ENCODE measurements at places on chromosomes 1 and 21.

- DNase-seq = no peak
These were observed 248.4 kb downstream of the HHIPL2 start for GRCh38 chr1:222299524-222299923.

DNA sequence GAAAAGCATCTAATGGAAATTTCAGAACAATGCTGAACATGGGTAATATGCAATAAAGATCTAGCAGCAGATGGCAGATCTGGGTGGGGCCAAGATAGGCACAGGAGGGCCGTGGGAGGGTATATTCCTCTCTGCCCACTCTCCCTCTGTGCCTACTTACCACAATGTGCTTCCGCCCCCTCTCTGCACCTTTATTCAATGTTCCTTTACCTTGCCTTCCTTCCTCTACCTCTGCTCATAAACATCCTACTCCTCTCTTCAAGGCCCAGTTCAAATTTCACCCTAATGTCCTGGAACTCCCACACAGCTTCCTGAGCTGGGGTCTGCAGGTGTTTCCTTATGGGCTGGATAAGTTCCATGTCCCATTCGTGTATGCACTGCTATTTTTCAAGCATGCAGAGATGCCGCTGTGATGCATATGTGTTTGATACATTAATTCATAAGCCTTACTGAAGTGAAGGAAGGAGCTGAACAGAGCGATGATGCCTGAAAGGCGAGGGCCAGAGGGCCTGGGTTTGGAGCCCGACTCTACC lies 65.6 kb upstream of the EDEM3 start:
- DNase-seq = no peak

- DNase-seq = peak; percentile 3
These were observed 41.7 kb downstream of the CD55 start for GRCh38 chr1:207362962-207363860.

DNA sequence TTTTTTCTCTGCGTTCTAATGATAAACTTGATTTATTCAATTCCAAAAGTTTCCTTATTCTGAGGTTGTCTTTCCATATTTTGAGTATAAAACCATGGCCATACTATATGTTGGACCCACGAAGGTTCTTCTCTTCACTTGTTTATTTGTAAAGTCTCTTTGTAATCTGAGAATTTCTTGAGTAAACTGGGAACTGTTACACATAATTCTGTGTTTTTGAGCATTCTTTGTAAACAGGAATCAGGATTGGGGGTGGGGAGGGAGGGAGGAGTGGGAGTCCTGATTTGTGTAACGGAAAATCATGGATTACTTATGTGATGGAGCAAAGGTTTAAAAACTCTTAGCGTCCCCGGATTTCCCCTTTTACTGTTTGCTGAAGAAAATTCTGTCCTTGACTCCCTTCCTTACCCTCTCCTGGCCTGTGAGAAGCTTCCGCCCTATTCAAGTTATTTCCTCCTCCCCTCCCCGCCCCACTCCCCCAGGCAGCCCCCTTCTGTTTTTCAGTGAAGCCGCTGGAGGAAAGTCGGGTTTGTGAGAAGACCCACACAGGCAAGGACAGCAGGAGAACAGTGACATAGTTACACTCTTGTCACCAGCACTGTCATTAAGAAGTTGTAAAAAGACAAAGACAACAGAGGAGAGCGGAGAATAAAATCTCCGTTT lies 6.4 kb upstream of the NBPF11 start:
- no peak for DNase-seq

GRCh38 chr1:159091607-159092031 lies 15.1 kb upstream of the AIM2 start:
- no peak for DNase-seq

GRCh38 chr1:53524428-53525375 lies 65.5 kb downstream of the DMRTB1 start:
- no peak for DNase-seq

DNA sequence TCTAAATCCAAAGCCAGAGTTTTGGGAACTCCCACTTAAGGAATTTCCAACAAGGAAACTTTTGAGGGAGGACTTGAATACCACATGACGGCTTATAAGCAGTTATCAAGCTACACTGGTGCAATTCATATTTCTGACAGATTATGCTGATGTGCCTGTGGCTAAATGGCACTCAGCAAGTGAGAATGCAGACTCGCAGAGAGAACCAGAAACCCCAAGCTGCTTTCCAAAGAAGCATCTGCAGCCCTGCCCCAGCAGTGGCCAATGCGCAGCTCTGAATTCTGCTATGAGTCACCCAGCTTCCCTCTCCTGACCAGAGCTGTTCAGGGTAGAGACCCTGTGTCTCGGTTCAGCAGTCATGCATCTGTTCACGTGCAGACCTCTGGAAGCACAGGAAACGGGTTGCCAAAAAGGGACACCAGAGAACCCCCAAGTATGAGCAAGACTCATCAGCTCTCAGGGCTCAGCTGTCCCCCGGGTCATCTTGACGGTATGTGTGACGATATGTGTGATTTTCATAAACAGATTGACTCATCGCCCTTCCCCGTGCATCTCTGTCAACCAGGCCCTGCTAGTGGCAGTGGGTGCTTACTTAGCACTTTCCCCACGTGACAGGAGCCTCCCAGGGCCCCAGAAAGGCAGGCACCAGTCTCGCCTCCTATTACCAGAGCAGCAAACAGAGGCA lies 76.3 kb downstream of the ITPKB start:
- peak; percentile 90 for DNase-seq

- DNase-seq = no peak
These were observed 113.5 kb downstream of the PROX1 start for GRCh38 chr1:214101246-214101645.

DNA sequence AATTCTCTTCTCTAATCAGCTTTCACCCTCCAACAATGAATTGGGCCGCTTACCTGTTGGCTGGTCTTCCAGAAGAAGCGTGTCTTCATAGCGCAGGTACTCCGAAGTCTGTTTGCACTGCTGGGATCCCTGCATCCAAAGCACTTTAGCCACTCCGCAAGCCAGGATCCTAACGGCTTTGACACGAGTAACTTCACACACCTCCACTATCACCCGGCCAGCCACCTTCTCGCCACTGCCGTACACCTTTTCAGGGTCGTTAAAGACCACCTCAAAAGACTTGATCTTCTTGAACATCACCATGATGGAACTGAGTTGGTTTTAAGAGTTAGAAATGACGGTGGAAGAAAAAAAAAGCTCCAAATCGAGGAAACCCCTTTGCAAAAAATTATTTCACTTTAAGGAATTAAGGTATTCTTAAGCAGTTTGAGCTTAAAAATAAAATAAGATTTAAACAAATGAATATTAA lies 381 bp downstream of the TXNIP start:
- DNase-seq = no peak

- DNase-seq = no peak
These were observed 221.9 kb upstream of the DUSP10 start for GRCh38 chr1:221963742-221964141.

GRCh38 chr1:183277821-183278738 lies 92.0 kb downstream of the LAMC2 start:
- DNase-seq = no peak

DNA sequence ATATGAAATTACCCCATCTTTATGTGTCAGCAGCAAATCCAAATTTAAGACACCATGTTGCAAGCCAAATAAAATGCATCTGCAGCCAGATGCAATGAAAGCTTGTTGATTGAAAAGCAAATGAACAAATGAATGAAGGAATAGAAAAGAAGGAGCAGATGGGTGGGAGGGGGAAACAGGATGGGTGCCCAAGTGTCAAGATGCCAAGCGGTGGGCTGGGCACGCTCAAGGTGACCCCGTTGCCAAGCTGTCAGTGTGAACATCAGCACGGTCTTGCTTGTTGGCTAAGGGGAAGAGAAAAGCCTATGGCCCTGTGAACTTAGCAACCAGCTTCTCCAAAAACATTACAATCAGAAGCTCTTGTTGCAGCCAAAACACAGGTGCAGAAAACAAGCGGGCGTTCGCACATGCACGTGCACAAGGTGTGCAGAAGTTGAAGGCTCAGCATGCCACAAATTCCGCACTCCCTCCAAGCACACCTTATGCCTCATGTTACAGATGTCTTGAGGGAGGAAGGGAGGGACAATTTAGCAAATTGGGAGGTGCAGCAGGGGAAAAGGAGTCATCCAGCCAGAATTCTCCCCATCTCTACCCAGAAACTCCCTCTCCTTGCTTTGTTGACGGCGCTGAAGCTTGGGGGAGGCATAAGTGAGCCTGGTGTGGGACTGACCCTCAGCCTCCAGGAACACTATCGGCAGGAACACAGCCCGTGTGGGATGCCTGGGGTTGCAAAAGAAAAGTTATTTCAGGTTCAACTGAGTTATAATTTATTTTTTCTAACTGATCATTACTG lies 62.4 kb downstream of the HIVEP3 start:
- no peak for DNase-seq

Data from CD4-positive, alpha-beta memory T cell (primary cell).